ENCODE measurements at places on chromosomes 3 and 15. TPM values are rescaled to one million over a fixed set of nuclear protein-coding genes. Genes with fewer than 3 reads are reported as not detected.

Gene IQCH
- 0.88 TPM for total RNA-seq

Gene NME9
- total RNA-seq = not detected

Gene ASB14
- not detected for total RNA-seq

Gene RTP3
- not detected for total RNA-seq

Gene CHL1
- total RNA-seq = not detected

Gene GXYLT2
- total RNA-seq = not detected

Gene KLHL40
- not detected for total RNA-seq

DNA sequence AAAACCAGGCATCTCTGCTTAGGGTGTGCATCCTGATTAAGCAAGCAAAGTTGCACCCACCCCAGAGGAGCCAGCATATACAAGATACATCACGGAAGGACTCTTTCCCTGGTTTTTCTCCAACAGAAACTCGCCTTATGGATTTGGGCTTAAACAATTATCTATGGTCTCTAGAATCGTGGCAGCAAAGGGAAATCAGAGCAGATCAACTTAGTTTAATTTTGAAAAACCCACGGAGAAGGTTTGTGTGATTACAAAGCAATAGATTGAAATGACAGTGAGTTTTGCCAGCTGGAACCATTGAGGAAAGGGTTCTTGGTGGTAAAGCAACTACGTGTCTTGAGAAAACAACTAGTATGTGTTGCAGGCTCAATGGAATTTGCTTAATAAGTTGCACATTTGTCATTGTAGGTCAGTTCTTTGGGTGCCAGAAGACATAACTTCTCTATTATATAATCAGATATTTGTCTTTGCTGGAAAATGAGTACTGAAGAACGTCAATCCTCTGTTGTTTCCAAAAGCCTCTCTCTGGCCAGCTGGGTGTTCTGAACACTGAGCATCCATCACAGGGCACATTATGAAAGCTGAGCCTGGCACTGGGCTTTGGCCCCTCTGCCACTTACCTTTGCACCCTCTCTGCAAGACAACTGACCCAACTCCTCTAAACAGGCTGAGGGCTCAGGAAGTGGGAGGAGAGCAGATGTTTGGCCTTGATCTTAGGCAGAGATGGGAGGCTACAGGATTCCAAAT, 75.7 kb upstream of the FBN1 start:
- H3K4me3 ChIP-seq = no peak overlapping the region
- no peak overlapping the region for H3K27ac ChIP-seq
- no peaks in the 10 kb centered on the region for H3K27me3 ChIP-seq
- peaks cover 12% of the 10 kb centered on the region for H3K36me3 ChIP-seq
- no peak for DNase-seq
- peaks cover 5% of the 10 kb centered on the region for H3K4me1 ChIP-seq

DNA sequence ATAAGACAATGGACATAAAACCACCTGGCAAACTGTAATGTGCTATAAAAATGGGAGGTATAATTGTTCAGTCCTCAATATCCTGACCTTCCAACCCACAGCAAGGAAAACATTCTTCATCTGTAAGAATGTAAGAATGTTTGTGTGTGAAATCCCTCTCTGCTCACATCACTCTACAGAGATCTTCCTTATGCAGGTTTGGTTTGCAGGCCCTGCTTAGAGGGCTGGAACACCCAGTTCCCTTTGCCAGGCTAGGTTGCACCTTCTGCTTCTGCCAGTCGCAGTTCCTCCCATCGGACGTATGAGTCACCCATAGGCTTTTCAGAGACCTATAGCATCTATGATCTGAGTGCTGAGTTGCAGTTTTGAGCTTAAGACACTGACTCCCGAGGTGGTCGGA, 24.1 kb upstream of the MINAR1 start:
- H3K27me3 ChIP-seq = no peaks in the 10 kb centered on the region
- no peak for DNase-seq
- no peaks in the 10 kb centered on the region for H3K4me1 ChIP-seq
- H3K36me3 ChIP-seq = no peaks in the 10 kb centered on the region
- no peak overlapping the region for H3K4me3 ChIP-seq

- DNase-seq = no peak
- H3K27me3 ChIP-seq = no peaks in the 10 kb centered on the region
- H3K4me3 ChIP-seq = no peak overlapping the region
- H3K27ac ChIP-seq = no peak overlapping the region
- H3K36me3 ChIP-seq = peaks cover 18% of the 10 kb centered on the region
These were observed 59.1 kb downstream of the RGMA start for GRCh38 chr15:93029836-93030429.

- no peaks in the 10 kb centered on the region for H3K36me3 ChIP-seq
- no peak overlapping the region for H3K4me3 ChIP-seq
- H3K27me3 ChIP-seq = peaks cover 2% of the 10 kb centered on the region
- H3K4me1 ChIP-seq = no peaks in the 10 kb centered on the region
These were observed 107.6 kb upstream of the ZBTB20 start for GRCh38 chr3:115254492-115255196.

GRCh38 chr3:38348903-38349302, 2.3 kb downstream of the XYLB start:
- H3K27ac ChIP-seq = no peak overlapping the region
- H3K4me1 ChIP-seq = peaks cover 8% of the 10 kb centered on the region
- peaks cover 6% of the 10 kb centered on the region for H3K27me3 ChIP-seq
- no peak for DNase-seq
- H3K36me3 ChIP-seq = peaks cover 12% of the 10 kb centered on the region

DNA sequence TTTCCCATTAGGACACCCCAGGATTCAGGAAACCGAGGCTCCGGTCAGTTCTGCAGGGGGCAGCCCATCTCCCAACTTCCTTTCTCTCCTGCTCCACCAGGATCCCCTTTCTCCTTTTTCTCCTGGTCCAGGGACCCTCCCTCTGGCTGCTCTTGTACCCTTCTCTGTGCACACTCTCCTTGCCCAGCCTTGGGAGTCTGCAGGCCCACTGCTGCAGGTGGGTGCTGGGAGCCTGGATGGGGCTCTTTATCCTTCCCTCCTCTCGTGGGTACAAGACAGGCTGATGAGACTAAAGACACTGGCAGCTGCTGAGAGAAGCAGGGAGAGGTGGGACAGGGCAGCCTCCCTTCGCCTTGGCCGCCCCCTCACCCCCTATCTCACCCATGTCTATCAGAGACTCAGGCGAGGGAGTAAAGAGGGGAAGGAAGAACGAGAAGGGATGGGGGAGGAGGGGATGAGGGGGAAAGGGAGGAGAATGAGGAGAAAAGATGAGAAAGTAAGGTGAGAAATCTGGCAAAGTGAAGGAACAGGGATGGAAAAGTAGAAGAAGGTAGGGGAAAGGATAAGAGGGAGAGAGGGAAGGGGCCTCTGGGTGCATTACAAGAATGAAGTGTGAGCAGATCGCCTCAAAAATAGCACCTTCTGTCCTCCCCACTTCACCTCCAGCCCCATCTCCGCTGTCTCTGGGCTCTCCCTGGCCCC, 45.2 kb downstream of the ITGA11 start:
- H3K4me3 ChIP-seq = no peak overlapping the region
- H3K27me3 ChIP-seq = peaks cover 8% of the 10 kb centered on the region
- no peak for DNase-seq
- no peak overlapping the region for H3K27ac ChIP-seq

GRCh38 chr15:71203586-71204474, 88.6 kb downstream of the THSD4 start:
- no peaks in the 10 kb centered on the region for H3K4me1 ChIP-seq
- no peak overlapping the region for H3K27ac ChIP-seq
- H3K4me3 ChIP-seq = no peak overlapping the region

DNA sequence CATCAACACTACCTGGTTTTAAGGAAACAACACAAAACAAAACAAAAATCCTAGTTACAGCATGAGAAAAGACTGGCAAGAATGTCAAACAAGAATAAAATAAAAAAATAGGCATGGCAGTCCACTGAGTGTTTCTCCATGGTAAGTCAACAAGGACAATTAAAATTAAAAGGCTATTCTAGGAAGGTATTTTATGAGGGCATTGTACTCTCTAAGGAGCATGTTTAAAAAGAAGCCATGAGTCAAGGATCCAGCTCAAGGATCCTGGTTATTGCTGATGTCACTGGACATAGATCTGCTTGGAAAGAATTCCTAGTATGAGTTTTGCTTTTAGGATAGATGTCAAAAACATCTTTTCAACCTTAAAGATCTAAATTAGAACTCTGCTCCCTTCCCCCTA, 106.7 kb downstream of the MYO5A start:
- DNase-seq = no peak
- no peaks in the 10 kb centered on the region for H3K4me1 ChIP-seq
- no peak overlapping the region for H3K27ac ChIP-seq
- no peaks in the 10 kb centered on the region for H3K27me3 ChIP-seq

DNA sequence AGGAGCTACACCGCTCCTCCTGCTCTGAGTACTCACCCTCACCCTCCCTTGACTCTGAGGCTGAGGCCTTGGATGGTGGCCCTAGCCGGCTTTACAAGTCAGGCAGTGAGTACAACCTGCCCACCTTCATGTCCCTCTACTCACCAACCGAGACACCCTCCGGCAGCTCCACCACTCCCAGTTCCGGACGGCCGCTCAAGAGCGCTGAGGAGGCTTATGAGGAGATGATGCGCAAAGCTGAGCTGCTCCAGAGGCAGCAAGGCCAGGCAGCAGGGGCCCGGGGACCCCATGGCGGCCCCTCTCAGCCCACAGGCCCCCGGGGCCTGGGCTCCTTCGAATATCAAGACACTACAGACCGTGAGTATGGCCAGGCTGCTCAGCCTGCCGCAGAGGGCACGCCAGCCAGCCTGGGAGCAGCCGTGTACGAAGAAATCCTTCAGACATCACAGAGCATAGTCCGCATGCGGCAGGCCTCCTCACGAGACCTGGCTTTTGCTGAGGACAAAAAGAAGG, 21.2 kb upstream of the APEH start:
- H3K27me3 ChIP-seq = peaks cover 1% of the 10 kb centered on the region
- no peaks in the 10 kb centered on the region for H3K36me3 ChIP-seq
- no peaks in the 10 kb centered on the region for H3K4me1 ChIP-seq
- no peak overlapping the region for H3K27ac ChIP-seq

DNA sequence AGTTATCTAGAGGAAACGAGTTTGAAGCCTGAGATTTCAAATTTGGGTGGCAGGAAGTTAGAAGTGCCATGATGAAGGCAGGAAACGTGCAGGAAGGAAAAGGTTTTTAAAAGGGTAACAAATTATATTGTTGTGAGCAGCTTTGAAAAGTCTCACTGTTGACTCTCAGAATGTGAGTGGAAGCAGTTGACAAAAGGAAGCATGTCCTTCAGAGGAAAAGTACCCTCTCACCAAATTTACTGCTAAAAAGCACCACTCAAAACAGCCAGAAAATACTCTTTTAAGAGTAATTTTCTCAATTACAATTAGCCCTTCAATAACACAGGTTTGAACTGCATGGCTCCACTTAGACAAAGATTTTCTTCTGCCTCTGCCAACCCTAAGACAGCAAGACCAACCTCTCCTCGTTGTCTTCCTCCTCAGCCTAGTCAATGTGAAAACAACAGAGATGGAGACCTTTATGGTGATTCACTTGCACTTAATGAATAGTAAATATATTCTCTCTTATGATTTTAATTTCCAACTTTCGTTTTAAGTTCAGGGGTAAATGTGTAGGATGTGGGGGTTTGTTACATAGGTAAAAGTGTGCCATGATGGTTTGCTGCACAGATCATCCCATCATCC, 117.1 kb upstream of the LIPC start:
- DNase-seq = no peak
- H3K27ac ChIP-seq = peak overlapping the region; percentile 80
- no peak overlapping the region for H3K4me3 ChIP-seq
- no peaks in the 10 kb centered on the region for H3K27me3 ChIP-seq

GRCh38 chr15:41161336-41161735, 45.3 kb upstream of the INO80 start:
- peaks cover 5% of the 10 kb centered on the region for H3K27me3 ChIP-seq
- no peaks in the 10 kb centered on the region for H3K36me3 ChIP-seq
- H3K4me3 ChIP-seq = no peak overlapping the region
- peaks cover 15% of the 10 kb centered on the region for H3K4me1 ChIP-seq
- no peak for DNase-seq

- H3K4me1 ChIP-seq = no peaks in the 10 kb centered on the region
- H3K27ac ChIP-seq = no peak overlapping the region
- peaks cover 31% of the 10 kb centered on the region for H3K36me3 ChIP-seq
- H3K27me3 ChIP-seq = no peaks in the 10 kb centered on the region
These were observed 70.9 kb downstream of the CHAC1 start for GRCh38 chr15:41024131-41024530.

DNA sequence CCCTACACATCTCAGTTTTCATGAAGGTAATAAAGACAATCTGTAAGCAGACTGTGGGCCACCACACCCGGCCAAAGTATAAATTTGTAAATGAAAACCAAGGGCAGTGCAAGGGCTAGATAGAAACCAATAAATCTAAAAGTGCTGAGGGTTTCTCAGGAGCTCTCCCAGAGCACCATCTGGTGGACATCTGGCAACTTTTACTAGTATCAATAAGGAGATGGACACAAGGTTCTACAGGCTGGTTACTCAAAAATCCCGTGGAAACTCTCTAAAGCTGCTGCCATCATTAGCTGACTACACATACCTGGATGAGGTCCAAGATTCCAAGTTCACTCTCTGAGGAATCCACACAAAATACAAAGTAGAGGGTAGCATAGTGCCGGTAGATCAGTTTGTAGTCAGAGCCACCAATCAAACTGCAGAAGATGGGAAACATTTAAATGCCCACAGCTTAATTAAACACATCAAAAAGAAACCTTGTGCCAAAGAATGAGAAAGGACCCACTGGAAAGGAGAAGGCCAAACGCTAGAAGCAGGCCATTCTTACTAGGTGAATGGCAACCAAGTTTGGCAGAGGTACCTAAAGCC, 5.5 kb downstream of the AP3S2 start:
- no peak for DNase-seq
- no peaks in the 10 kb centered on the region for H3K27me3 ChIP-seq
- H3K4me3 ChIP-seq = no peak overlapping the region
- H3K36me3 ChIP-seq = peaks cover 22% of the 10 kb centered on the region
- peak overlapping the region; percentile 40 for H3K27ac ChIP-seq

DNA sequence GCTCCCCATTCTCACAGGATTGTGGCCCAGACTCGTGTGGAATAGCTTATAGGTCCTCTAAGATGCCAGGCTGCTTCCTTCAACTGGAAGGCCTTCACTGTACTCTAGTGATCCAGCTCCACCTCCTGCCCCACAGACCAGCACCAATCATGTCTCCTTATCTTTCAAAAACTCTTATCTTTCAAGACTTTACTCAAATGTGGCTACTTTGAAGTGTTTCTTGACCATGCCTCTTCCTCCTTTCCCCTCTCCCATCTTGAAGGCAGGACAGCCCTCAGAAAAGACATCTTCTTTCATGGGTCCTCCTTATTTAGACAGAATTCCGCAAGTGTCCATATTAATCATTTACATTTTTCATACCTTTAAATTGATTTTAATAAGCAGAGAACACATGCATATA, 142.3 kb downstream of the CHST2 start:
- H3K27ac ChIP-seq = no peak overlapping the region
- no peaks in the 10 kb centered on the region for H3K27me3 ChIP-seq
- no peaks in the 10 kb centered on the region for H3K36me3 ChIP-seq
- H3K4me1 ChIP-seq = no peaks in the 10 kb centered on the region

GRCh38 chr3:153311541-153311940, 149.5 kb downstream of the RAP2B start:
- no peaks in the 10 kb centered on the region for H3K27me3 ChIP-seq
- no peak overlapping the region for H3K4me3 ChIP-seq
- H3K4me1 ChIP-seq = peaks cover 14% of the 10 kb centered on the region
- H3K27ac ChIP-seq = no peak overlapping the region

GRCh38 chr3:95899911-95900310, 914.5 kb upstream of the EPHA6 start:
- no peaks in the 10 kb centered on the region for H3K4me1 ChIP-seq
- H3K36me3 ChIP-seq = no peaks in the 10 kb centered on the region
- no peak for DNase-seq
- no peak overlapping the region for H3K4me3 ChIP-seq
- no peak overlapping the region for H3K27ac ChIP-seq

All from activated T-helper 1 cell treated with anti-CD3 and anti-CD28 coated beads, Interleukin-12 subunit alpha, Interleukin-12 subunit beta, Interleukin-2, Interleukin-4 antibody, amounts not matched to agents 30 ng/mL and 10 ng/mL and 1 ng/mL, durations not matched to agents 14 hours and 24 hours and 36 hours (primary cell).